ENCODE measurements at places on chromosomes 5 and 9. TPM values are rescaled to one million over a fixed set of nuclear protein-coding genes. Genes with fewer than 3 reads are reported as not detected.

DNA sequence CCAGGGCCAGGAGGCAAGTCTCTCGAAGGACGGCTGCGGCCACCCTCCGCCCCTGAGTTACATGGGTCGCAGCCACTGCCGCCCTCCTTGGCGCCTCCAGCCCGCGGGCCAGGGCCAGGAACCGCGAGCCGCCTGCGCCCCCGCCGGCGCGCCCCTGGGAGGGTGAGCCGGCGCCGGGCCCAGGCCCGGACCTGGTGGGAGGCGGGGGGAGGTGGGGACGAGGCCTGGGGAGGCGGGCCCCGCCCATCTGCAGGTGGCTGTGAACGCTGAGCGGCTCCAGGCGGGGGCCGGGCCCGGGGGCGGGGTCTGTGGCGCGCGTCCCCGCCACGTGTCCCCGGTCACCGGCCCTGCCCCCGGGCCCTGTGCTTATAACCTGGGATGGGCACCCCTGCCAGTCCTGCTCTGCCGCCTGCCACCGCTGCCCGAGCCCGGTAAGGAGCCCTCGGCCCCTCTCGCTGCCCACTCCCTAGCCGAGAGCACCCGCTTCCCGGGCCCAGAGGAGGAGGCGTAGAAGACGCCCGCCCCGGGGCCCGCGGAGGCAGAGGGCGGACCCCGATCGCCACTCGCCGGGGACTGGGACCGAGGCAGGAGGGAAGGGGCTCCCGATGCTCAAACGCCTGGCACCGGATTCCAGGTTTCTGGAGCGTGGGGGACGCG is at the start of gene ASS1:
Gene ASS1 (plus strand): TSS at position 397 of the 657 bp plus-strand sequence. CDS start 7,268 bp downstream, outside the sequence.
- no peaks in the 10 kb centered on the region for H3K4me1 ChIP-seq
- H3K27ac ChIP-seq = no peak within 1 kb of the TSS

DNA sequence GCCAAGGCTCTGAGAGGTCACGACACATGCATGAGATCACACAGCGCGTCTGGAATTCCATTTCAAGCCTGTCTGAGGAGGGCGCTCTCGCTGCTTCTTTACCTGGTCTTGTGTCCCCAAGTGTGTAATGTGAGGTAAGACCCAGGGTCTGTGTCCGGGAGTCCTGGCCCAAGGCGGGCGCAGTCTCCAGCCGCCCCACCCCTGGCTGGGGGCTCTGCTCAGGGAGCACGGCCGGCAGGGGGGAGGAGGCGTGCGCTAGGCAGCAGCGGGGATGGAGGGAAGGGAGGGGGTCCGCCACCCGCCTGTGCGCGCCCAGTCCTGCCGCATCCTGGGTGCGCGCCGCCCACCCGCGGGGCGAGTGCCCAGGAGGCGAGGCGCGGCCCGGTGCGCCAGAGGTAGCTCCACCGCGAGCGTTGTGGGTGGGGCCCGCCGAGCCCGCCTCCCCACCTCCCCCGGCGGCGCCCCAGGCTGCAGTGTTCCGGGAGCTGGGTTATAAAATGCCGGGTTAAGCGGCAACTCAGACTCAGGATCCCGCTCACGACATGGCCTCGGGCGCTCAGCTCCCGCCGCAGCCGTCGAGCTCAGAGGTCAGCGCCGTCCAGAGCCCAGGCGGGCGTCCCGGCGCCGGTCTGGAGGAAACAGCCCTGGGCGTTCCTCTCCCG is at the start of gene CCNI2:
Gene CCNI2 (plus strand): TSS at position 473 of the 662 bp plus-strand sequence. CDS start 70 bp downstream, at position 543.
- H3K27ac ChIP-seq = no peak within 1 kb of the TSS
- no peak for DNase-seq

DNA sequence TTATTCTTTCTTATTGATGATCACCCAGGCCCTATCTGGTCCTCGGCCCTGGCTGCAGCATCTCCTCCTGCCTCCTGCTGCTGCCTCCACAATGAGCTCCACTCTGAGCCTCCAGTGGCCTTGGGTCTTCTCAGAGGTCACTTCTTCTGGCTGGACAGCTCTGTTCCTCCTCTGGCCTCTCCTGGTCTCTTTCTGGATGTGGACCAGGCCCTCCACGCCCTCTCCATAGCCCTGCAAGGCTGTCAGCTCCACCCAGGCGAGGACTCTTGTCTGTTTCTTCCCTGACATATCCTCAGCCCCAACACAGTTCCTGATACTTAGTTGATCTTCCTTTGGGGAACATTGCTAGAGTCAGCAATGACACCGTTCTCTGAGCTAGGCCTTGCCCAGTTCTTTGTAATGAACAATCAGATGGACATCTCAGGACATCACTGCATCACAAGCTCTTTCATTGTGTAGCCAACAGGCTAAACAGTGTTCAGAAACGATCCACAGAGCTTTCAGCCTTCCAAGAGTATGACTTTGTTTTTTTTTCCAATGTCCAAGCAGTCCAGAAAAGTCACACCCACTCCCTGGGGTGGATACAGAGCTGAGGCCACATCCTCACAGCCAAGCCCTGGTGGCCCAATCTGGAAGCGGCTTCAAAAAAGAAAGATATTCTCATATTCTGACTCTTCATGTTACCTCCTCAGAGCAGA is 62.5 kb upstream of the DNAH5 start:
- peaks cover 54% of the 10 kb centered on the region for H3K27me3 ChIP-seq
- H3K27ac ChIP-seq = no peak overlapping the region
- H3K4me3 ChIP-seq = no peak overlapping the region
- peaks cover 8% of the 10 kb centered on the region for H3K4me1 ChIP-seq
- DNase-seq = no peak
- H3K36me3 ChIP-seq = no peaks in the 10 kb centered on the region

DNA sequence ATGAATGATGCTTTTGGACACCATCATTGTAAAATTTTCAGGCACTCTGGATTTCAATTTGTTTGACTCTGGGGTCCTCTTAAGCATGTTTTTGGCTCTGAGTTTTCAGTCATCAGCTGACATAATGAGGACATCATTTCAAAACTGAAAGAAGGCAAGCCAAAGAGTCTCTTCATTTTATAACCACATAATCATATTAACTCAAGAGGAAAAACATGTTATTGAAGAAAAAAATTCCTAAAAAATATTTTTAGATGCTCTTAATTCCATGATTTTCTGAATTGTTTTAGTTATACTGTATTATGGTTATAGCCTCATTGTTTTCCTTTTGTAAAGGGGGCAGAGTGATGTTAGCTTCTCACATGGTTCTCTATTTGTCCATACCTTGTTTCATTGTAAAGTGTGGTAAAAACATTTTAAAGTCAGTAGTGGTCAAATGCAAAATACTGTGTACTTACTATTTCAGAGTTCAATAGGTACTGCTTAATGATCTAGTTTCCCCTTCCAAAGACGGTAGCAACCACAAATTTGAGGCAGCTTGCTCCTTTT is 472.1 kb downstream of the DMRT2 start:
- H3K4me1 ChIP-seq = no peaks in the 10 kb centered on the region
- no peak overlapping the region for H3K4me3 ChIP-seq
- no peak for DNase-seq
- H3K36me3 ChIP-seq = no peaks in the 10 kb centered on the region

GRCh38 chr5:57366744-57367143 is 115.9 kb downstream of the ACTBL2 start:
- H3K27me3 ChIP-seq = peaks cover 4% of the 10 kb centered on the region
- H3K36me3 ChIP-seq = no peaks in the 10 kb centered on the region
- H3K4me1 ChIP-seq = no peaks in the 10 kb centered on the region
- DNase-seq = no peak

- DNase-seq = no peak
- H3K4me1 ChIP-seq = peaks cover 29% of the 10 kb centered on the region
- H3K27ac ChIP-seq = peak overlapping the region; percentile 69
- peak overlapping the region; percentile 78 for H3K4me3 ChIP-seq
- no peaks in the 10 kb centered on the region for H3K27me3 ChIP-seq
- H3K36me3 ChIP-seq = no peaks in the 10 kb centered on the region
Measured at GRCh38 chr5:124865603-124866354, 119.3 kb upstream of the ZNF608 start.

GRCh38 chr5:124995421-124995820 is 249.0 kb upstream of the ZNF608 start:
- no peak overlapping the region for H3K27ac ChIP-seq
- no peaks in the 10 kb centered on the region for H3K36me3 ChIP-seq
- H3K4me3 ChIP-seq = no peak overlapping the region
- H3K27me3 ChIP-seq = no peaks in the 10 kb centered on the region
- DNase-seq = no peak

DNA sequence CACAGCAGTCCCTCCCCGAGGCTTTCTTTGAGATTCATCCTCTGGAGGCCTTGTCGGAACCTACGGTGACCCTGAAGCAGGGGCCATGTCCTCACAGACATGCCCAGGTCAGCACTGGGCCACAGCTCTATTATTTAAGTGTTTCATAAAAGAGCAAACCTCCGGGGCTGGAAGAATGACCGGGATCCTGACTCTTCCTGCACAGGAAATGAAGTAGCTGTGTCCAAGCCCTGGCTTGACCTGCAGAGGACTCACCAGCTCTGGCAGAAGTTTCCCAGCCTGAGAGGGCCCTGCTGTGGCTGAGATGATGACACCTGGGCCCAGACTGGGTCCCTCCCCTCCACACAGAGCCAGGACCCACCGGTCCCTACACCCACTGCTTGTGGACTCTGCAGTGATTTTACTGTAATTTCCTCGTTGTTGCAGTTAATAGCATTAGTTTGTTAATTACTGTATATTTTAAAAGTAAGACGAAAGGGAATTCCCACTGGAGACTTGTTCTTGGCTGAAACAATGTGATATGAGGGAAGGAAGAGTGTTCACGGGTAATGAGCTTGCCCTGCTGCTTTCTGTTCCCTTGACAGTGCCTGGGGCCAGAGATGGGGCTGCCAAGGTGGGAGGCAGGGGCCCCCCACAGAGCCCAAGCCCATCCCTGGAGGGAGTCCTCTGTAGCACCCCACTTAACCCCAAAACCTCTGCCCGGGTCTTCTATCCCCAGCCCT is 72.2 kb downstream of the PCDH1 start:
- H3K27me3 ChIP-seq = peaks cover 58% of the 10 kb centered on the region
- H3K27ac ChIP-seq = no peak overlapping the region
- no peak overlapping the region for H3K4me3 ChIP-seq
- no peaks in the 10 kb centered on the region for H3K4me1 ChIP-seq

GRCh38 chr5:43702815-43703214 is 99.8 kb downstream of the NNT start:
- no peaks in the 10 kb centered on the region for H3K27me3 ChIP-seq
- H3K36me3 ChIP-seq = peaks cover 8% of the 10 kb centered on the region
- no peak for DNase-seq

DNA sequence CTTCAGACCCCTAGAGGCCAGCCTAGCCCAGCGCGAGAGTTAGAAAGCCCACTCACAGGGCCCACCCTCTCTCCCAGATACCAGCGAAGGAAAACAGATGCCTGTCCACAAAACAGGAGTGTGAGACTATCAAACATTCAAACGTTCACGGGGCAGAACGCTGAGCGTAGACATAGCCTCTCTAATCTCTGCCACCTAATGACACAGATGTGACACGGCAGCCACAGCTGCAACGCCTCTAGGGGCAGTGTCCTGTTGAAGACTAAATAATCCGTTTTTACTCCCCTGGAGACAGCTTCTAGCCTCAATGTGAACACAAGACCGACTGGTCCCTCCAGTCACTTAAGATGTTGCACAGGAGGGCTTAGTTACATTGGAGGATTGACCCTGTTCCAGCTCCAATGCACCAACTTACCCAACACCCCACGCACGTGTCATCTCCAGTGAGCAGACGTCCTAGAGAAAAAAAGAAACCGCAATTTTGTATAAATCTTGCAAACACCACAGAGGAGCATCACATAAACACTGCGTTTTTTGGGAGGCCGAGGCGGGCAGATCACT is 14.3 kb downstream of the DIPK1B start:
- H3K27ac ChIP-seq = peak overlapping the region; percentile 88
- no peaks in the 10 kb centered on the region for H3K27me3 ChIP-seq
- DNase-seq = no peak
- H3K4me3 ChIP-seq = peak overlapping the region; percentile 98

DNA sequence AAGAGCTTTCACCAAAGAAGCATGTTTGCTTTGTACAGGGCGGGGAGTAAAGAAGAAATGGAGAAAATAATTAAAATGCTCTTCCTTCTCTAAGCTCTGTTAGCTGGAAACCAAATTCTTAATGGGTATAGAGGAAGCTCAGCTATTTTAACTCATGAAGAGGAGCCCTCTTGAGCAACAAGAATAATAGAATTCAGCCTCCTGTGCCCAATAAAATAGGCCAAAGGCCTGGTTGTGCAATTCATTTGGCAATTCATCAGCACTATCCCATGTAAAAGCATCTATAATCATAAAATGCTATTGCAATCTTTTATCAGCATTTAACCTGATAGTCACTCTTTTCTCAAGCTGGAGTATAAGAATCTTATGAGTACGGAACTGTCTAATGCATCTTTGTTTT is 133.6 kb upstream of the CDH6 start:
- H3K4me3 ChIP-seq = no peak overlapping the region
- H3K27ac ChIP-seq = no peak overlapping the region
- H3K4me1 ChIP-seq = no peaks in the 10 kb centered on the region
- no peaks in the 10 kb centered on the region for H3K36me3 ChIP-seq
- no peaks in the 10 kb centered on the region for H3K27me3 ChIP-seq

GRCh38 chr9:122107291-122107805 is 14.2 kb upstream of the TTLL11 start:
- H3K4me1 ChIP-seq = no peaks in the 10 kb centered on the region
- H3K4me3 ChIP-seq = no peak overlapping the region
- H3K27me3 ChIP-seq = no peaks in the 10 kb centered on the region
- DNase-seq = no peak

DNA sequence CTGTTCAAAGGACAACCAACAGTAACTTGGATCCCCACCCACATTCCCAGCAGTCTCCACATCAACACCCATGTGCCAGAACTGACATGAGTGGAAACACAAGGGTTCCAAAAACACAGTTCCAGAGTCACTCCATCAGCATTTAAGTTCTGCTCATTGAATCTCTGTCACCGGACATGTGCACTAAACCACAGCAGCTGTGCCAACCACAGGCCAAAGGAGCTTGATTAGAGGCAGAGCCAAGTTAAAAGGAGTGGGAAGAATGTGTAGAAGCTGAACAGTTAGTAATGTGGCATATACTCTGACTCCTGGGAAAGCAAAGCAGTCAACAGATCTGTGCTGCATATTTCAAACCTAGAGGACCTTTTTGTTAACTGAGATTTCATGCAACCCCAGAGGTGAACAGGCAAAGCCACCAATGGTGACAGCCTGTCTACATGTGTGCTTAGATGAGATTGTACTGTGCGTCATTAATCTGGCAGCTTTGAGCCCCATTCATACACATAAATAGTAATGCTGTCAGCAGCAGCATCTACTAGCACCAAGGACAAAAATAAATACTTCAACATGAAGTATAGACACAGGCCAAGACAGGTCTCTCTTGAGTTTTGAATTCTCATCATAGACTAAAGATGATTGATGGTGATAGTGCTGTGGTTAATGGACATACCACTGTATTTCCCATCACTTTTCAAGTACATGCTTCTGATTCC is 16.4 kb upstream of the FST start:
- H3K27ac ChIP-seq = no peak overlapping the region

GRCh38 chr9:116760636-116761035 is 73.5 kb downstream of the TRIM32 start:
- H3K4me3 ChIP-seq = no peak overlapping the region
- no peaks in the 10 kb centered on the region for H3K36me3 ChIP-seq
- H3K4me1 ChIP-seq = no peaks in the 10 kb centered on the region
- no peak for DNase-seq

ADGRV1 gene
- not detected for total RNA-seq

SMIM33 gene
- not detected for total RNA-seq

PCDHGB5 gene
- 2.8 TPM for total RNA-seq

RAD50 gene
- 41.8 TPM for total RNA-seq

SLC36A2 gene
- total RNA-seq = not detected

TUT7 gene
- 58.9 TPM for total RNA-seq

SPDL1 gene
- 32.8 TPM for total RNA-seq

All from natural killer cell treated with Interleukin-12 subunit alpha and Interleukin-12 subunit beta and Interleukin-15 and Interleukin-18, amount 100 ng/mL, for 72 hours (primary cell).